ENCODE measurements at places on chromosomes 12 and 14.

- peak; percentile 4 for DNase-seq
These were observed 48.1 kb downstream of the KCNK13 start for GRCh38 chr14:90109858-90110257.

DNA sequence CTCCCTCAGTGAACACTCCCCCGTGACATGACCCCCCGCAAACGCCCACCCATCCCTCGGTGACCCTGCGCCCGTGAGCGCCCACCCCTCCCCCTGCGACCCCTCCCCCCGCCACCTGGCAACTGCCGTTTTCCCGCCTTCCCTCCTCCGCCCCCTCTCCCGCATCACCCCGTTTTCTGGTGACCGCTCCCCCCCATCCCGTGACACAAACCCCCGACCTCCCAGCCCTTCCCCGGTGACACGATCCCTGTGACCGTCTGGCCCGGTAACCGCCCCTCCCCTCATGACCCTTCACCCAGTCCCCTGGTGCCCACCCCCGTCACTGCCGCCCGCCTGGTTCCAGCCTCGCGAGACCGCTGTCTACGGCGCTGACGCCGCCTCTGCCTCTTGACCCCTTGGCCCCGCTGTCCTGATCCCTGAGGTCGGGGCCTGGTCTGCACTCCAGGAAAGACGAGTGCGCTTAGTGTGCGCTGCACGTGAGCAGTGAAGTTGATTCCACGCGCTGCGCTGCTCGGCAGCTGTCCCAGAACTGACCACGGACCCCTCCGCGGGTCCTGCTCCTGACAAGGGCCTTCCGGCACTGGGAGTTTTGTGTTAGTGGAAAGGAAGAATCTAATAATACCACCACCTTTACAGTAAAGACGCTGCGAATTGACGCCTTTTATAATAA, 59.4 kb downstream of the DDX51 start:
- DNase-seq = peak; percentile 84

GRCh38 chr12:49950273-49951251, at the start of gene AQP2:
AQP2 (plus strand) TSS chr12:49950737; CDS start chr12:49950831, 94 bp downstream.
- DNase-seq = no peak

- DNase-seq = no peak
These were observed 64.4 kb upstream of the OSBPL8 start for GRCh38 chr12:76623931-76624330.

- DNase-seq = no peak
These were observed 1724.1 kb upstream of the SEL1L start for GRCh38 chr14:83257466-83258439.

- no peak for DNase-seq
These were observed 35.7 kb downstream of the HIGD1C start for GRCh38 chr12:50988051-50988450.

DNA sequence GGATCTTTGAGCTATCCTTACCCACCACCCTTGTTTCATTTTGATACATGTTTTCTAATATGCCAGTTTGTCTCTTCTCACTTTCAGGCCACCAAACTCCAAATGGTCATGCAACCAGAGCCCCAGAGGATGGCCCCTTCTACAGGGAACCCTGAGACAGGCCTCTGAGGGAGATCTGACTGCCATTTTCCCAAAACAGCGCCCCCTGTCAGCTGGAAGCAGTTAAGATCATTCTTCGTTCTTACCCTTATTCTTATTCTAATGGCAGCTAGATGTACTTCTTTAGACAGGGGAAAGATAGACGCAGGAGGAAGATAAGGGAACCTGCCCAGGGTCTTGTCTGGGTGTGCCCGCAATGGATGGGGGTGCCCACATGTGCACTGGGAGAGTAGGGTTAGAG, 38.4 kb downstream of the C12orf56 start:
- DNase-seq = no peak

- DNase-seq = no peak
These were observed 32.5 kb upstream of the MYRFL start for GRCh38 chr12:69792533-69792932.

GRCh38 chr12:92859650-92860386, 69.3 kb downstream of the EEA1 start:
- DNase-seq = peak; percentile 85

- DNase-seq = no peak
These were observed 2.1 kb downstream of the TAOK3 start for GRCh38 chr12:118370601-118371000.

DNA sequence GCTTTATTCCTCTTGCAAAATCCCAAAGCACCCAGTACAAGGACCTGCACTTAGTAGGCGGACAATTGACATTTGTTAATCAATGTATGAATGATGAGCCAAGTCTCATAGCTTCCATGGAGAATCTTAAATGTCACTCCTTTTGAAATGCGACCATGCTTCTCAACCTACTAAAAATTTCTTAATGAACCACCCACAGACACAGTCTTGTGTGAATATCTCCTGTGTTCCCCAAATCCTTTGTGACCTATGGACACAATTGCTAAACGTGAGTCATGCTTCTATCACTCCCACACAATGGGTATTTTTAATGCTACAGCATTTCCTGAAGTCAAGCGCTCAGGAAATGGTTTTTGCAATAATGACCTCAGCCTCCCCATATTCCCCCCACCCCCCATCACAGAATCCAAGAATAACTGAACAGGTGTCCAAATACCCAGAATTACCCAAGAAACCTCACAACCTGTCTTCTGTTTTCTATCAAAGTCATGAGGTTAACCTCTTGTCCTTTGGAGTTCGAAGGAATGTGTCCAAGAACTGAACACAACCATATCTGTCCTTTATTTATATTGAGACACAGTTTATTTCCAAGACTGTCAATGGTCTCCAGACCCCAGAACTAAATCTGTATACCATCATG, 163.6 kb upstream of the PLEKHG7 start:
- peak; percentile 21 for DNase-seq

- no peak for DNase-seq
These were observed 38.7 kb downstream of the P2RX4 start for GRCh38 chr12:121248622-121249021.

DNA sequence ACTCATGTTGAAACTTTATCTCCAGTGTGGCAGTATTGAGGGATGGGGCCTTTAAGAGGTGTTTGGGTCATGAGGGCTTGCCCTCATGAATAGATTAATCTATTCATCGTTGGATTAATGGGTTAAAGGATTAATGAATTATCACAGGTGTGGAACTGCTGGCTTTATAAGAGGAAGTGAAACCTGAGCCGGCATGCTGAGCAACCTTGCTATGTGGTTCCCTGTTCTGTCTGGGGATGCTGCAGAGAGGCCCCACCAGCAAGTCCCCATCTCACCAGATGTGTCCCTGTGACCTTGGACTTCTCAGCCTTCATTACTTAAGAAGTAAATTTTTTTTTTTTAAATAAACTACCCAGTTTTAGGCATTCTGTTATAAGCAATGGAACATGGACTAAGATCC, 109.6 kb downstream of the DYRK2 start:
- DNase-seq = no peak

- no peak for DNase-seq
These were observed 4.6 kb downstream of the NYNRIN start for GRCh38 chr14:24403294-24403998.

GRCh38 chr14:63672417-63673180, 30.9 kb upstream of the WDR89 start:
- DNase-seq = no peak

- no peak for DNase-seq
These were observed 8.3 kb downstream of the HOXC5 start for GRCh38 chr12:54041097-54041690.

GRCh38 chr14:30271811-30272323, 287.1 kb upstream of the G2E3 start:
- DNase-seq = no peak

GRCh38 chr14:91875525-91876286, 8.4 kb upstream of the TC2N start:
- DNase-seq = no peak

- DNase-seq = peak; percentile 63
These were observed 323.7 kb upstream of the OR4E1 start for GRCh38 chr14:21997300-21997699.

- no peak for DNase-seq
These were observed 21.7 kb downstream of the HMGA2 start for GRCh38 chr12:65845751-65846537.

Measured in OCI-M1 (cell line).